ENCODE measurements at places on chromosomes 6 and 20.
A peak's percentile ranks its signal among the peaks of the same experiment; 100 is the strongest.

DNA sequence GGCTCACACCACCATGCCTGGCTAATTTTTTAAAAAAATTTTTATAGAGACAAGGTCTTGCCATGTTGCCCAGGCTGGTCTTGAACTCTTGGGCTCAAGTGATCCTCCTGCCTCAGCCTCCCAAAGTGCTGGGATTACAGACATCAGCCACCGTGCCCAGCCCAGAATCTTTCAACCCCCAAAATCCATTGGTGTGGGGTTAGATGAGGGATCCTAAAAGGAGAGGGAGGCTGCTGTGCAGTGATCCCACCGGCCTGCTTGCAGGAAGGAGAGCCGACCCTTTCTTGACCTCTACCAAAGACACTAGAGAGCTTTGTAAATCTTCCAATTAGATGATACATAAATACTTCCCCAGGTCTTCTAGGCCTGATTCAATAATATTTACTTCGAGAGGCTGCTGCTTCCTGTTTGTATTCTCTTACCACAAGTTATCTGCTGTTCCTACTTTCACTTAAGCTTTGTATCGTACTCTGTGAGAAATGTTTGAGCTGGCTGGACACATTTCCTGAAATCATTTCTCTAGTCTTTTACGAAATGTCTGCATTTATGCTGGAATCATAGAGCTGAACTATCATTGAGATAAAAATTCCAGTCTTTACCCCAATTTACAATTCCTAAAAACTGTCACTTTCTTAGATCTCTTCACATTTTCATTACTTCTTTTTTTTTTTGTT lies 49.3 kb upstream of the IER3 start:
- no peak for DNase-seq

- no peak for DNase-seq
Measured at GRCh38 chr20:32597714-32598113, 12.6 kb upstream of the NOL4L start.

DNA sequence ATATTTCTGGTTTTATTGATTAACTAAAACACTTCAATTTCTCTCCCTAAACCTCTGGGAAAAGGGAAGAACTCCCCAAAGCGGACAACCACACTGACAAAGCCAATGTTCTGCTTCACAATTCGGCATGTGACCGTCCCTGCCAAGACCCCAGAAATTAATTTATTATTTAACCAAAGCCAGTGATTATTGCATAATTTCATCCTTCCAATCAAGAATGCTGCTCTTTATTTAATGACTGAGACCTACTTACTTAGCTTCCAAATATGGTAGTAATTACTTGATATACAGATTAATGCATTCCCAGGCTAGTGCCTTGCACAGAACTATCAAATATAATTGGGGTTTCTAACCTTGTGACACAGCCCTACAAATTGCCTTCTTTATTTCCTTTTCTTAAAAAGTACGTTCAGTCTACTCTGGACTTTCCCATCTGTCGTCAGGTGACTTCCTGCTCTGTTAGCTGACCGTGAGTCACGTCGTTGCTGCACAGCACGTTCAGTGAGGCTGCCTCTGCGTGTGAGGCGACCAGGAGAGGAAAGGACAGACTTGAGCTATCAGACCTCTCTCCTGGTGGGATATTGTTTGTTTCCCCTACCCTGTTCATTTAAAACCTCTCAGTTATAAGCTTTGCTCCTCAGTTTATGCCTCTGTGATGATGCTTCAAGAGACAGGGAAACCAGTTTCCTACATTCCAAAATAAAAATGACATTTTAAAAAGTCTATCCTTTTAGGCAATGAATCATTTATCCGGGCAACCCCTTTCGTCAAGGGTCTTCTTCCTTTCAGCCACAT lies 55.7 kb upstream of the TNFAIP3 start:
- peak; percentile 54 for DNase-seq

GRCh38 chr6:18391023-18391422 lies 3.9 kb downstream of the RNF144B start:
- no peak for DNase-seq

- no peak for DNase-seq
Measured at GRCh38 chr6:157904999-157905398, 76.7 kb upstream of the SYNJ2 start.

DNA sequence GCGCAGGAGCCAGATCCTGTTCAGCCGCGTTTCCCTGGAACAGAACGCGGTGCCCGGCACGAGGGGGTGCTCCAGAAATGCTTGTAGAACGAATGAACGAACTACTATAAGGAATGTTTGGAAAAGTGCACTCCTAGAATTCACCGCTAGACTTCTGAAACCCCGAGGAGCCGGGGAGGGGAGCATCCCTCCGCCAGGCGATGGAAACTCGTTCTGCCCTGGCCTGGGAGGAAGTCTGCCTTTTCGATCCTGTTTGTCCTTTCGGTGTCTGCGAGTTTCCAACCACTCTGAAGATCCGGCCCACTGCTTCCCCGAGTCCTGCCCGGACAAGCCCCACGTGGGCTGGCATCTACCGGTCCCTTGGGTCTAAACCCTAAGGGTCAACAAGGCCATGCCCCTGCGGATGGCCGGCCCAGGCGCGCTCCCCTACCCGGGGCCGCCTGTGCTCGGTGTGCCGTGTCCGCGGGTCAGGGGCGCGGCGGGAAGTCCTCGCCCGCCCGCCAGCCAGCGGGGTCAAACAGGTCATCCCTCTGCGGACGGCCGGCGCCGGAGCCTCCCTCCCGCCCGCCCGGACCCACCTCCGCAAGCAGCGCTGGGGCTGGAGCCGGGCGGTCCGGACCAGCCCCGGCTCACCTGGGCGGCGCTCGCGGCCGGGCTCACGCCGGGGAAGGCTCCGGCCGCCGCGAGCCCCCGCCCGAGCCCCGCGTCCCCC lies 526 bp downstream of the SULF2 start:
- no peak for DNase-seq

DNA sequence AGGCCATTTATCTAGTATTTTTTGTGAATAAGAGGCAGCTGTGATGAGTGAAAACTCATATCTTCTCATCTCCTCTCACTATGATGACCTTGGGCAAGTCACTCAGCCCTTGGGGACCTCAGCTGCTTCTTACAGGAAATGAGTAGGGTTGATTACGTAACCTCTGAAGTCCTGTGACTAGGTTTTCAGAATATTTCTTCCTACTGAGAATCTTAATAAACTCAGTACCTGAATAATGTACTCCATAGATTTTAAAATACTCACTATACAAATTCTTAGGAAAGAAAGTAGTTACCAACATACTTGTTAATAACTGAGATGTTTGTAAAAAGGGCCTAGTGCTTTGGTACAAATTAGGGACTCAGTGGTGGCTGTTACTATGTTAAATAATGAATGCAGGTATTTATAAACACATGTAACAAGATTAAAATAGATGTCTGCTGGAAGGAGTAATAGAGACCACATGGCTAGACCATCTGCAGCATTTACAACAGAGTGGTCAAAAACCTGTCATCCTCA lies 60.9 kb downstream of the RPRD1B start:
- no peak for DNase-seq

DNA sequence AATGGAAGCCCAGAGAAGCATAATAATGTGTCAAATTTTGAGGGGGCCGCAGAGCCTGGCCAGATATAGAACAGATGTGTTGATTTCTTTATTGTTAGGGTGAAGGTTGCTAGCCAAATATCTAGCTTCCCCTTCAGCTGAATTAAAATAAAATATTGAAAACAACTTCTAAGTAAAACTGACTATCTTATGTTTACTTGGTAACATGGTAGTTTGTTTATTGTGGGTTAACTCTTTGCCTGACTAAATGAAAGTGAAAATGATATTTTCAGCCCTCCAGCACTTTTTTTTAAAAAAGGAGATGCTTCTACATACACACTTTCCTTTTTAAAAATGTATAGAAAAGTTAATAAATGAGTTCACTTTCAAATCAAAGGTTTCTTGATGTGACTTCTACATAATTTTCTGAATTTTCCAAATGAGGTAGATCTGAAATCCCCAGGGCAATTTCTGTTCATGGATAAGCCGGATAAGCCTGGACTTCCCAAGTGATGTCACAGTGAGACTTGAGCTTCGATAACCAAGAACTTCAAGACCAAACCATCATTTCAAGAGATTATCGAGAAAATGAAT lies 172.1 kb upstream of the OLIG3 start:
- DNase-seq = no peak

- no peak for DNase-seq
Measured at GRCh38 chr6:155646443-155646842, 190.8 kb upstream of the NOX3 start.

DNA sequence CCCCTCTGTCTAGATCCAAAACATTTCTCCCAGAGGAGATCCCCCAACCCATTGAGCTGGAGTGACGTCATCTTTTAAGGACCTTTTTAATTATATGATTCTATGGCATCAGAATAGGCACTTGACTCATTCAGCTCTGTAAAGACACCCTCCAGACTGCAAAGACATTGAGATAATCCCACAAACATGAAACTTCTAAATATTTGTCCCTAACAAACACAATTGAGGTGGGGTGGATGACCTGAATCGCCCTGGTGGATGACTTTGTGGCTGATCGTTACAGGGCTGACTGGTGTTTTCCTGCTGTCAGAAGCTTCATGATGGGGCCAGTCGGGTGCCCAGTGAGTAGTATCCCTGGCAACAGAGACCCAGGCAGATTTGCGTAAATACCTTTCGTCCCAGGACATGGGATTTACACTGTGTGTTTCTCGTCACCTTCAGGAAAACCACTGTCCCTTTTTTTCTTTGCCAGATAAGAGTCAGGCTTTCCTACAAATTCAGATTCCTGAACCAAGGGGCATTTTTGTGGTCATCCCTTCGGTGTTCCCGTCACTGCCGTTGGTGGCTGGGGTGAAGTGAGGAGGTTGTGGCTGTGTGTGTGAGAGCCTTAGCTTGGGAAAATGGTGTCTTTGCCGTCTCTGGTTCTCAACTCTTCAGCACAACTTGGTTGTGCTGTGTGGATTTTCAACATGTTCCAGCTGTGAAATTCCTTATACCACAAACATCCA lies 5.3 kb upstream of the PCK1 start:
- no peak for DNase-seq

DNA sequence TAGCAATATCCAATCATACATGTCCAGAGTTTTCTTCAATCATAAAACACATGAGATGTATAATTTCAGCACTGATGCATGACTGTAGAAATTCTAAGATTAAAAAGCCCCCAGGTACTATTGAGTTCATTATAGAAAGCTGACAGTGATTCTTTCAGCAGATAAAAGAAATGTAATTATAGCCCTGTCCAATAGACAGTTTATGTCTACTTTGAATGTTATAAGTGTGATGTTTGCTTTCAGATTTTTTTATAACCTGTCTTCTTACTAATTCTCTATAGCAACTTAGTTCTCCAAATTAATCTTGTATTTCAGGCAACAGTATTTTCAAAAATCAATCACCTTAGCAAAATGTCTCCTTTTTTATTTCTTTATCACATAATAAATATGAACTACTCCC lies 13.5 kb upstream of the FKBP1C start:
- DNase-seq = no peak

DNA sequence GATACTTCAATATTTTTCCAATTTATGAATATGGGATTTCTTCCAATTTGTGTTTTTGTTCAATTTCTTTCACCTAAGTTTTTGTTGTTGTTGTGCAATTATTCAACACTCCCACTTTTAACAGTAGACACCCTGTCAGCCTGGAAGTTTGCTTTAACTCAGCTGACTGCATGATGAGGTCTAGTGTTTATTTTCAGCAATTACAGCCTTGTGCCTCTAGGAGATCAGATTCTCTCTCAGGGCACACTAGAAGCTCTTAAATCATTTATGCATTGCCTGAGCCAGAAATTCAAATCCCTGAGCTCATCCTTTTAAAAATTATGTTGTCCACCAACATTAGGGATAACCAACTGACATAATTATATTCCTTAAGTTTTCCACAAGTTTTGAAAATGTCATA lies 85.7 kb downstream of the MRAP2 start:
- no peak for DNase-seq
